ENCODE measurements at places on chromosomes 16 and 17.
A peak's percentile ranks its signal among the peaks of the same experiment; 100 is the strongest.

DNA sequence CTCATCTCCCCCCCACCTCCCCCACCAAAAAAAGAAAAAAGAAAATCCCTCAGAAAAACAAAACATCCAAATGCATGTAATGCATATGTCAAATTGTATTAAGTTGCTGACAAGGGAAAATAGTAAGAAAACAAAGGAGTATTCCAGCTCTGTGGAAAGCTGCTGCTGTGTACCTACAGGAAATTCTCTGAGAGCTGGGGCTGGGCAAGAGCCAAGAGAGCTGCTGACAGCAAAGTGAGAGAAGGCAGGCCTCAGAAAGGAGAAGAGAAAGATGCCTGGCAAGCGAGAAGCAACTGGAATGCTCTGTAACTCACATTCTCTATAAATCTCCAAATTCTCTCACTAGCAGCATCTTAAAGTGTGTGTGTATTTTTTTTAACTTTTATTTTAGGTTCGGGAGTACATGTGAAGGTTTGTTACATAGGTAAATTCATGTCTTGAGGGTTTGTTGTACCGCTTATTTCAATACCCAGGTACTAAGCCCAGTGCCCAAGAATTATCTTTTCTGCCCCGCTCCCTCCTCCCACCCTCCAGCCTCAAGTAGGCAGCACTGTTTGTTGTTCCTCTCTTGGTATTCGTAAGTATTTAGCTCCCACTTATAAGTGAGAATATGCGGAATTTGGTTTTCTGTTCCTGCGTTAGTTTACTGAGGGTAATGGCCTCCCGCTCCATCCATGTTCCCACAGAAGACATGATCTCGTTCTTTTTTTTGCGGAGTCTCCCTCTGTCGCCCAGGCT, 24.4 kb downstream of the CNTROB start:
- no peak for DNase-seq

DNA sequence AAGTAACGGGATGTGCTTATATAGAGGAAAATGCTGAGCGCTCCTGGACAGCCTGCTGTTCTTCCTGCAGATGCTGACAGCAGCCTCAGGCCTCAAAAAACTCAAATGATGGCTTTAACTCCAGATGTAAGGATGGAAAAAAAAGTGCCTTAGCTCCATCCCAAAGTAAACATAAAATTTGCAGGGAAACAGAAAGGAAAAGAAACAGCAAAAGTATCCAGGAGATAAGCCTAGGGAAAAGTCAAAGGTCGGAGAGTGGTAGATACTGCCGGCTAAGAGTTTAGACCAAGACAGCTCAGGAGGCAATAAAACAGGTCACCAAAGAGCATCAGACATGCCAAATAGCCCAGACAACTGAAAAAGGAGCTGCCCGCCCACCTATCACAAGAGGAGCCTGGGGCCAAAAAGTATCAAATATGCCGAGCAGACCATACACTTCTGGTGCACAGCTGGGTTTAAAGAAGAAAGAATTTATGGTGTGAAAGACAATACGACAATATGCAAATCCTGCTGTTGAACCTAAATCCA, 6.9 kb downstream of the KRT31 start:
- no peak for DNase-seq

- DNase-seq = no peak
Observed at GRCh38 chr16:58024486-58025350, 836 bp upstream of the MMP15 start.

DNA sequence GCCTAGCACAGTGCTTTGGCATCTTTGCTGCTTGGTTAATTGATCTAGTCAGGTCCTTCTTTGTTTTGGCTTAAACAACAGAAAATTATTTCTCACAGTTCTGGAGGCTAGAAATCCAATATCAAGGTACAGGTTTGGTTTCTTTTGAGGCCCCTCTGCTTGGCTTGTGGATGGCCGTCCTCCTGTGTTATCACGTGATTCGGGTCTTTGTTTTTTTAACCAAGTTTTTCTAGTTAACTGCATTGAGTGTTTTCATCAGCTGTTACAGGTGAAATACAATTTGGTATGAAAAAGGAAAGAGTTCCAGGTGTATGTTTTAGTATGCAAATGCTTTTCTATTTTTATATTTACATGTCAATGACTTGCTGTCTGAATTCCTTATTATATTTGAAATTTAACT, 2.8 kb downstream of the NLK start:
- no peak for DNase-seq

- no peak for DNase-seq
Observed at GRCh38 chr17:14866266-14866665, 398.9 kb downstream of the PMP22 start.

DNA sequence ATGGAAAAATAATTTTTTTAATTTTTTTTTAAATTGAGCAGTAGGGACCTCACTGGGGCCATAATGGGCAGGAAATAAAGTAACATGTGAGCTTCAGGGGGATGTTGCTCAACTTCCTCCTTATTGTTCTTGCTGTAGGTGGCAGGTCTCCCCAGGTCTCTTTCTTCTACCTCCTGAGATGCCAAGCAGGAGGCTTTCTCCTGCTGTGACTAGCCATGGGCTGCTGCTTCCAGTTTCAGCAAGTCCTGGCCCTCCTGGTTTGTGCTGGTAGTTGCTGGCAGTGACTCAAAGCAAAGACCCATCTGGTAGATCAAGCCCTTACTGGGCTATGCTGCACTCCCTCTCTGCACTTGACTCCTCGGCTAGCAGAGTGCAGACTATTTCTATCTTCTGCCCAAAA, 2.3 kb downstream of the DPEP2NB start:
- no peak for DNase-seq

DNA sequence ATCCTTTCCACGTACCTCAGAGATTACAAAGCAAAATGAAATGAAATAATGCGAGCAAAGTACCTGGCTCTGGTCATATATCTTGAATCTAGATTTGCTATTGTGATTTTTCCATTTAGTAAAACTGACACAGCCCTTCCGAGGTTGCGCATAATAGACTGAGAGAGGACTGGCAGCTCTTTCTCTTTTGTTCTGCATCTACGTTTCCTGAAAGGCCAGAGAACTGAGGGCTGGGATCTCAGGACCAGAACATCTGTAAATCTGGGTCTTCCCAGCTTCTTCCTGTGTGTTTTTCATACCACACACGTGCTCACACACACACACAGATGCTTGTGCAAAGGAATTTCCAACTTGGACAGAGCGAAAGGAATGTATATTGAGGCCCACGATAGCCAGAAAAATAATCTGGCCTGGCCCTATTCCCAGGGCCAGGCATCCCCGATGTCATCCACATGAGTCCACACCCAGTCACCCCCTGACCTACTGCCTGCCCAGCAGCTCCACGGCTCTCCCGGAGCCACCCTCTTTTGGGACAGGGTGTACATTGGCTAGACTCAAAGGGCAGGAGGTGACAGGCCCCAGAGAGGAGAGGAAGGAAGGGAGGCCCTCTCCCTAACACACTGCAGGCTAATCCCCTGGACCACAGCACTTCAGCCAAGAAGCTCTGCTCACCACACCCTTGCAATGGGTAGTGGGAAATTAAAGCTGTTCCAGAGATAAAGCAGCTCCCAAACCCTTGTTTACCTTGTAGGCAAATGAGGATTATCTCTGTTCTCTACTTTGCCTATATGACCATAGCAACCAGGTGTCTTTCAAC, 41.8 kb downstream of the NOL11 start:
- no peak for DNase-seq

GRCh38 chr16:75908331-75909117, 182.2 kb upstream of the CPHXL start:
- no peak for DNase-seq

- DNase-seq = no peak
Observed at GRCh38 chr16:26961459-26961858, 105.3 kb upstream of the C16orf82 start.

DNA sequence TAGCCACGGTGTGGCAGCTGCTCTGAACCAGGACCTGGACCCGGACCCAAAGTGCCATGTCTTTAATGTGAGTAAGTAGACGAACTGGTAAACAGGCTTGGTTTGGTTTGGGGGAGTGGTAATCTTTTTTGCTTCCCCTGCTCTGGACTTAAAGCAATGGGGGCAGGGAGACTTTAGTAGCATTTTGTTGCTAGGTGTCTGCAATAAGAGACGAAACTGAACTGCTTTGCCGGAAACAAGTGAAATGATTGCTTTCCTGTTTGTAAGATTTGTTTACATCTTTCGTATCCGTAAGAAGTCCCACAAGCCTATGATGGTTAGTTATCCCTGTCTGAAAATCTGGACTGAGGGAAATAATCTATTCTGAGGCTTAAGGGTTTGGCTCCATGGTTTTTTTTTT, 21.5 kb downstream of the PRCD start:
- peak; percentile 77 for DNase-seq

DNA sequence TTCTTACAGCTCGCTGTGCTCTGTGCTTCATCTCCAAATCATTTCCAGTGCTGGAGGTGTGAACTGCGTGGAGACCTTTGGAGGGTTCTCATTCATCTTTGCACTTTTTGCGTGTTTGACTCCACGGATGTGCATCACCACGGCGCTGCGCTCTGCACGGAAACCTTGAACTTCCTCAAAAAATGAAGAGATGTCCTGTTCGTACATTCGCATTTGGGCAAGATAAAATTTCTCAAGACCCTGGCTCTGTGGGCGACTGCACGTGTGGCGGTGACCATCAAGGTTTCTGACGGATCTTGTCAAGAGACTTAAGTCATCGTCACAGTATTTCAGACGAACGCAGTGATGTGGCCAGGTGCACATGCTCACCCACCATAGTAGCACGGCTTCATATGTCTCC, 10.3 kb upstream of the PVALEF start:
- DNase-seq = no peak

DNA sequence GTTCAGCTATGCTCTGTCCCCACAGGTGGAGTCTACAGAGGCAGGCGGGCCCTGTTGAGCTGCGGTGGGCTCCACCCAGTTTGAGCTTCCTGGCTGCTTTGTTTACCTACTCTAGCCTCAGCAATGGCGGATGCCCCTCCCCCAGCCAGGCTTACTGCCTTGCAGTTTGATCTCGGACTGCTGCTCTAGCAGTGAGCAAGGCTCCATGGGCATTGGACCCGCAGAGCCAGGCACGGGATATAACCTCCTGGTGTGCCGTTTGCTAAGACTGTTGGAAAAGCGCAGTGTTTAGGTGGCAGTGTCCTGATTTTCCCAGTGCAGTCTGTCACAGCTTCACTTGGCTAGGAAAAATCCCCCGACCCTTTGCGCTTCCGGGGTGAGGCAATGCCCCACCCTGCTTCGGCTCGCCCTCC, 89.1 kb downstream of the BCAS3 start:
- DNase-seq = peak; percentile 3

DNA sequence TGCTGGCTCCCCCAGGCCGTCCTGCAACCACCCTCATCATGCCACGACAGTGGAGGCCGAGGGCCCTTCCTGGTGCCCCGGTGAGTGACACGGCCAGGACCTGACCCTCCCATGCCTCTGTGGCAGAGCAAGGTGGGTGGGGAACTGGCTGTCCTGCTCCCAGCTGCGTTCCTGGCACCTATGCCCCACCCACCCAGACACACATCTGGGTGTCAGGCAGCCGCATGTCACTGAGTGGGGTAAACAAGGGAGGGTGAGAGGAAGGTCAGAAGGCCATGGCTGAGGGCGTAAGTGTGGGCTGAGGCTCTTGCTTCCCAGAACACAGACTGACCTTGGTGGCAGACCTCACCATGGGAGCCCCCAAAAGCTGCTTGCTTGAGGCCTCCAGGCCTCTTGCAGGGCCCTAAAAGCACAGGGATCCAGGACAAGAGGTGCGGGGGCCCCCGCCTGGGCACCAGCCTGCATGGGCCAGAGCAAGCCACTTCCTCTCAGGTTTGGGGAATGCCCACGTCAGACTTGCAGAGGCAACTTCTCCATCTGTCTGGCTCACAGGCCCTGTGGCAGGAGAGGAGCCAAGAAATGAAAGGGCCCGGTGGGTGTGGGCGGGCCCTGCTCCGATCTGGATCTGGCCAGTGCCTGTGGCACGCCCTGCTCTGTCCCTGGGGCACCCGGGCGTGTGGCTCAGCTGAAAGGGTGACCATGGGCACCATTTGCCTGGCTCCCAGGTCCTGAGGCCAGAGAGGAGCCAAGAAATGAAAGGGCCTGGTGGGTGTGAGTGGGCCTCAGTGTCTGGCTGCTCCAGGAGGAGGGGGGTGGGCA, 3.9 kb upstream of the CCDC57 start:
- peak; percentile 84 for DNase-seq

DNA sequence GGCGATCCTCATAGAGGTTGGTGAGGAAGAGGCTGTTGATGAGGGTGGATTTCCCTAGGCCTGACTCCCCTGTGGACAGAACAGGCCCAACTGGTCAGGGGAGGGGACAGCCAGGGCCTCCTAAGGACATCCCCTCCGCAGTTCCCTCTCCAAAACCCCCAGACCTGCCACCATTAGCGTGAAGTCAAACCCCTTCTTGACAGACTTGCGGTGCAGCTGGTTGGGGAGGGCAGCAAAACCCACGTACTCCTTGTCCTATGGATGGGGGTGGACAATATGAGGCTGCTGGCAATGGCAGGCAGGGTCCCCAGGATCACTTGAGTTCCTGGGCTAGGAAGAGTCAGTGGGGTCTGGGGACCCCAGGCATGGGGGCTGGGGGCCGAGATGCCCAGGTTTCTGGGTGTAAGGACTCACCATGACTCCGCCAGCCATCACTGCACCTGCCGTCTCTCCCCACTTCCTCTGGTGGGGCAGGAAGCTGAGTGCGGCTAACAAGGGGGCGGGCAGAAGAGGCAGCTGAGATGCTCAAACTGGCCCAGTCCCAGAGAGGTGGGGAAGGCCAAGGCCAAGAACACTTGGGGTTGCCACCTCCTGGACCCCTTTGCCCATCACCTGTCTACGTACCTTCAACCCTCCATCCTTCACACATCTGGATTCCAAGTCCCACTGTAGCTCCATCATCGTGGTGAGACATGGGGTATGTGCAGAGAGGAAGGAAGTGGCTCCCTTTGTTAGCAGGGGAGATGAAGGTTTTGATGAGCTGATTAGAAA, at the start of gene SEPTIN1:
Gene SEPTIN1 (minus strand): TSS at position 451 of the 771 bp plus-strand sequence. CDS start 19 bp downstream, at position 432.
- peak; percentile 69 for DNase-seq
